ENCODE measurements at places on chromosomes 7 and 10.

DNA sequence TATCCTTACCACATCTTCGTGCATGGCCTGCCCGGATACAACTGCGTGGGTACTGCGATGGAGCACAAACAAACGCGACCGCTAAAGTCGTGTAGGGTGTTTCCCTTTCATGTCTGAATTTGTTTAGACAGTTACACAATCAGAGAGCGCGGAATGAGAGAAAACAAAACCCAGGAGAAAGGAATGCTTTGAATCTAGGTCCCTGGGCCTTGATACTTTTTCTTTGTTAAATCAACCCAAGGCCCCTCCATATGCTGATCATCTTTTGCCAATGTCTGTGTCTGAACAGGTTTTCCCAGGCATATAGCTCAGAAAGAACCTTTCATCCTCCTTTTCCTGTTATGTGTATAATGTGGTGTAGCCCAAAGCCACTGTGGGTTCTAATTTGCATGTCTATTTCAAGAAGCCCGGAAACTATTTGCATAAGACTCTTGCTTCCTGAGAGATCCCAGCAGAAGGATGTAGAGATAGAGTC, 145.8 kb downstream of the FRMD4A start:
- no peak for DNase-seq

DNA sequence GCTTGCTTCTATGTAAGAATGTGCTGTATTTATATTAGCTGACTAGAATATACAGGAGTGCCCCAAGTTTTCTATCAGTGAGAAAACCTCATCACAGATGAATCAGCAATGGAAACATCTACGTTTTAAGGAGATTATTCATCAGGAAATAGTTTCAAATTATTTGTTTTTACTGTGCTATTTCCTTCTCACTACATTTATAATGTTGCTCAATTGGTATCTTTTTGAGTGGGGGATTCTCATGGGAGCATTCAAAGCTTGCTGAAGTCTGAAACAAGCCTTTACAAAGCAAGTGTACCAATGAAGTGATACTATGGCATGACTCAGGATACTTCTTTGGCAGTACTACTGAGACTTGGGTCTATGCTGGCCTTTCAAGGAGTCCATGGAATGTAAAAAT, 191.1 kb upstream of the SLC26A5 start:
- DNase-seq: no peak

DNA sequence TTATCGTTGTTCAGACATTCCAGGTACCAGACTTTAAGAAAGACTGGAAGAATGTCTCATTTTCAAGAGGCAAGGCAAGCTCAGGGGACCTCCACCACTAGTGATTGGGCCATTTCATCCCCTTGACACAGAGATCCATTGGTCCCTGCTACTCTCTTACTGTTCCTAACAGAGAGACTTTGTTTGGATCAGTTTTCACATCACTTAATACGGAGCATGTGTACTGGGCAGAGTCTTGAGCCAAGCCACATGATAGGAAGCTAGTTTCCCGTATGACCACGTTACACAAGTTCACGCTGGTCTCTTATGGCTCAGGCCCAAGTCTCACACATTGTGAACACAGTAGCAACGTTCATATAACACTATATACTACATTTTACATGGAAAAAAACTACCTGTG, 269.9 kb downstream of the BAMBI start:
- no peak for DNase-seq

GRCh38 chr10:91549262-91549661, 83.6 kb downstream of the PPP1R3C start:
- no peak for DNase-seq

DNA sequence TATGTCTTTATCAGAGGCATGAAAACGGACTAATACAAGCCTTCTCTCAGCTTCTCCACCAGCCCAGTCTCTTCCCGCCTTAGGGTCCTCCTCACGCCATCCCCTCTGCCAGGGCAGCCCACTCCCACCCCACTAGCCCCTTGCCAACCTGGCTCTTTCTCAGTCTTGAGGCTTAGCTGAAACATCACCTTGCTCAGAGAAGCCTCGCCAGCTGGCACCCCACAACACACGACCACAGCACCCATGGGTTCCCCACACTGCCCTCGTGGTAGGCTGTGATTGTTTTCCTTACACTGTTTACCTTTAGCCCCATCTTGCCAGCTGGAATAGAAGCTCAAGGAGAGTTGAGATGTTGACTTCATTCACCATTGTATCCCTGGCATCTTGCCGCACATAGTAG, 44.4 kb downstream of the GPAM start:
- no peak for DNase-seq

DNA sequence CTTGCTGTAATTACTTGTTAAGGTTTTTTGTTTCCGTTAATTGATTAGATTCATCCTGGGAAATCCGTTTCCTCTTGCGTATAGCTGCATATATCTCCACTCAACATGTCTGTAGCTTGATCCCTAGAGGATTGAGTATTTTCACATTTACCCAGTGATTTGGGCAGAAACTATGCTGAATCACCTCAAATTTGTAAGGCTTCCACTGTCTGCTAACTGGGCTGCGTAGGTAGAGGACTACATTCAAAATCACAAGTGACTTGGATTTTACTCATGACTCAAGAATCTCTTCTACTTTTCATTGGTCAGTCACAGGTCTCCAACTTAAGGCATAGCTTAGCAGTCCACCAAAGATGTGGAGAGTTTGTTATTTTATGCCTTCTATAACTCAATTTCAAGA, 141.8 kb downstream of the POLR1F start:
- DNase-seq: no peak

DNA sequence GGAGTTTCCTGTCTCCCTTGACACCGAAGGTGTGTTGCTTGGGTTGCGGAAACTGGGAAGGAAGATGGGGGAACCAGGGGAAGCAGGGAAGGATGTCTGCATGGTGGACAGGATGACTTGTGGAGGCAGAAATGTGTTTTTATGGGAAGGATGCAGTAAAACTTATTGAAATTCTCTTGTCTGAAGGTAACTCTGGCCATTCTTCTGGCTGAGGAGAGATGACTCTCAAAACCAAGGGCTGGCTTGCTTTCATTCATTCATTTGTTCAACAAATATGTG, 1.5 kb downstream of the UBTD1 start:
- DNase-seq: no peak

GRCh38 chr10:63331586-63331985, 134.2 kb downstream of the JMJD1C start:
- no peak for DNase-seq

GRCh38 chr7:77757589-77757988, 40.6 kb downstream of the TMEM60 start:
- no peak for DNase-seq

GRCh38 chr7:70156057-70156456, 557.8 kb downstream of the AUTS2 start:
- DNase-seq: no peak

- DNase-seq: no peak
Measured at GRCh38 chr7:103116511-103116910, 32.4 kb downstream of the NAPEPLD start.

DNA sequence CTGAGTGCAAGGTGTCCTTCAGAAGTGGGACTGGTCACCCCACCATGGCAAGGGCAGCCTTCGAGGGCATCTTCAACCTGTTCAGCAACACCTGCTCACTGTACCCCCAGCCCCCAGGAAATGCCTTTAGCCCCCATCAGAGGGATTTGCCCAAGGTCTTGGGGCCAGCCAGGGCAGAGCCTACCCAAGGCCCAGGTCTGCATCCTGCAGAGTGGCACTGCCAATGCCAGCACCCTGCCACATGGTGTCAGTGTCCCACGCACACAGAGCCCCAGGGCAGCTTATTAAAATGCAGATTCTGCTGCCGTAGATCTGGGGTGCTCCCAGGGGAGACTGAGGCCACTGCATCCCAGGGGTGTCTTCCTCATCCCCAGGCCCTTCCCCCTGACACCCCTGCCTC, 106.2 kb upstream of the KCTD7 start:
- no peak for DNase-seq

DNA sequence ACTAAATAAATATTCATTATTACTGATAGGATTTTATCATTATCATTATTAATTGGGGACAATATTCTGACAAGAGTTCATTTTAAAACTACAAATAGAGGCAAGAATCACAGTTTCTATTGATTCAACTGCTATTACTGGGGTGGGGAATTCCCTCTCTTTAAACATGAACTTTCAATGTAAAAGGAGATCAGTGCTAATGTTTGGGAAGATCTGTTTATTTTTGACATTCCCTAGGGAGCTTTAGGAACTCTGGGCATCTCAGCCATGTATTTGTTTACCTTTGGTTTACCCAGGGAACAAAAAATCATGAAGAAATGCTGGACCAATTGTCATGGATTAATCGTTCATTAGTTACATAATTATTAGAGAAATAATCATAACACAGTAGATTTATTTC, 443.2 kb upstream of the AKR1E2 start:
- DNase-seq: no peak

GRCh38 chr10:116215651-116216050, 57.4 kb downstream of the GFRA1 start:
- no peak for DNase-seq

GRCh38 chr7:83427884-83428283, 221.1 kb downstream of the SEMA3E start:
- DNase-seq: no peak

Measured in nucleus accumbens (tissue), 56 donors.